ENCODE measurements at places on chromosomes 5 and 9.

GRCh38 chr9:137089232-137089947, 2.6 kb downstream of the MAN1B1 start:
- DNase-seq, result no peak

DNA sequence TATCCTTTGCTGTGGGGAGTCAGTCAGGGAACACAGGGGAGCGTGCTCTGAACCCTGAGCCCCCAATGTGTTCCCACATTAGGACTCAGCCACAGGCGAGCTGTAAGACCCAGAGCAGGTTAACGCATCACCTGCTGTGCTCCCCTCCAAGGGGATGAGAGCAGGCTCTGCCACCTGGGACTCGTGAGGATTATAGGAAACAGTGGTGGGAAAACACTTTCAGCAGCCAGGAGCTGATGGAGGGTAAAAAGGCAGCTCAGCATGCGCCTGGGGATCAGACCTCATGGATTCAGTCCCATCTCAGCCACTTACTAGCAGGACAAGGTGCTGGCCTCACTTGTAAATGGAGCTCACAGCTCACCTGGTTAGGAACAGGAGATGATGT, 9.2 kb downstream of the JADE2 start:
- DNase-seq, result no peak

DNA sequence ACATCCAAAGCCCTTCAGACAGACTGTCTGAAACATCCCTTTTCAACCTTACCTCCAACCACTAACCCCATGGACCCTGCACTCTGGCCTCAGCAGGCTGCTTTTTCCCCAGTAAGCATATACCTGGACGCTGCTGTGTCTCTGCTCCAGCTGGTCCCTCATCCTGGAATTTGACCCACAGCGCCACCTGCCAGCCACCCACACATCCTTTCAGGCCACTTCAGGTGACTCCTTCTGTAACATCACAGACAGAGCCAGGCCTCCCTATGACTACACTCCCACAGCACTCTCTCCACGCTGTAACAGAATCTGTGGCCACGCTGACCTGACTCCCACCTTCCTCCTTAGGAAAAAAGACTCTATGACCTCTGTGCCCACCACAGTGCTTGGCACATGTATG, 3.4 kb downstream of the MGAT1 start:
- no peak for DNase-seq

DNA sequence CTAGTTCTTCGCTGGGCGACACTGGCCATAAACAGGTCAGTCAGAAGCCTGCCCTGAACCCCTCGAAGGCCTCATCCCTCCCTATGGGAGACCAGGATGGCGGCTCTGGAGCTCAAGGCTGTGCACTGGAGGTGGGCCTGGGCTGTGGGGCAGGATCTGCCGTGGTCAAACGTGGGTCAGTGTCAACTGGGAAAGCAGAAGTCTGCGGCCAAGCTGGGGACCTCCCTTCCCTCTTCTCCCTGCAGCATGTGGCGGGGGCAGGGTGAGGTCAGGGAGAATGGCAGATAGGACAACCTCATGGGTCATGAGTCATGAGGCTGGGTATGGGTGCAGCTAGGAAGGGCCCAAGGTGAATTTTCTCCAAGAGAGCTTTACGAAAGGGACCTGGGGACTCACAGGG, 132.9 kb downstream of the RXRA start:
- no peak for DNase-seq

DNA sequence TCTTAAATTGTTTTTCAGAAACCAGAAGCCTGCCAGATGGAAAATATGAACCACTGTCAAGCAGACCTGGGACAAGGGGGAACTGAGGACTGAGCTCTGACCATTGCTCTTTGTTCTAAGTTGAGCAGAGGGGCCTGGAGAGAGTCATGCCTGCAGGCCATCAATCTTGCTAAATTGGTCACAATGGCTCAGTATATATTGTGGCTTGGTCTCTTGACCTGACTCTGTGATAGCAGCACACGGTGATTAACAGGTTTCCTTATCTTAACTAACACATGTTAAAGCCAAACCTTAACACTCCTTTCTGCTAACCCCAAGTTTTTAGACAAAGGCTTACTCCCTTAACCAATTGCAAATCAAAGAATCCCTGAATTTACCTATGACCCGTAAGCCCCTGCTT, 1281.2 kb upstream of the NUDT12 start:
- no peak for DNase-seq

- DNase-seq, result no peak
These were observed 647 bp downstream of the SMARCA2 start for GRCh38 chr9:2015581-2016407.

- no peak for DNase-seq
These were observed 18.7 kb downstream of the PRUNE2 start for GRCh38 chr9:76887003-76887821.

DNA sequence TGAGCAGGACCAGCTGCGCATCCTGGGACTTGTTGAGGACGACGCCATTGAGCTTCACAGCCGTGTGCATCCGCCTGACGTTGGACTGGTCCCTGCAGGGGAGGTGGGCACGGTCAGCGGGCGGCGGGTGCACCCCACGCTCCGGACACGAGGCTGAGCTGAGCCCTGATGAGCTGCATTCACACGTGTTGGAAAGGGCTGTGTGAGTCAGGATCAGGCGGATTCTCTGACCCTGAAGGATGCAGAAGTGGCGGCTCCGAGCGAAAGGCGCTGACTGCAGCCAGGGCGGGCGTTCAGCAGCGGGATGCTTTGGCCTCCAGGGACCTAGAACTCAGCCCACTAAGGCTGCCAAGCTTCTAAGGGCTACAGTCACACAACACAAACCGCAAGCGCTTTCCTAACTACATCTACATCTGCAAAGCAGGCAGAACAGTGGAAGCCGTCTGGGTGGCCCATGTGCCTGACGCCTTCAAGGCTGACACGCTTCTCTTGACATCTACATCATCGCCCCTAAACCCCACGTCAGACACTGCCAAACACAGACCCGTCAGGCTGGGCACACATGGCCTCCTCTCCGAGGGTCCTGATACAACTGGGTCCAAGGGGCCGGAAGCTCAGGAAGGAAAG, 44.9 kb downstream of the NKD2 start:
- DNase-seq, result no peak

All from HFF-Myc (cell line).